ENCODE measurements at places on chromosomes 6 and 20. TPM values are rescaled to one million over a fixed set of nuclear protein-coding genes. Genes with fewer than 3 reads are reported as not detected.

Gene GNAS
- total RNA-seq, result 1,444 TPM

Gene RSPH4A
- total RNA-seq, result not detected

DNA sequence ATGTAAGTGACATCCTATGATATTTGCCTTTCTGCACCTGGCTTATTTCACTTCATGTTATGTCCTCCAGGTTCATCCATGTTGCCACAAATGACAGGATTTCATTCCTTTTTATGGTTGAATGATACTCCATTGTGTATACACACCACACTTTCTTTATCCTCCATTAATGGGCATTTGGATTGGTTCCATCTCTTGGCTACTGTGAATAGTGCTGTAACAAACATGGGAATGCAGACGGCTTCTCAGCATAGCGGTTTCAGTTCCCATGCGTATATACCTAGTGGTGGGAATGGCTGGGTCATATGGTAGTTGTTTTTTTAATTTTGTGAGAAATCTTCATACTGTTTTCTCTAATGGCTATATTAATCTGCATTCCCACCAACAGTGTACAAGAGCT is 14.8 kb downstream of the MTHFD1L start:
- no peak for DNase-seq

Gene TMEM200A
- total RNA-seq, result not detected

GRCh38 chr6:53611342-53611741 is 54.2 kb downstream of the KLHL31 start:
- no peak for DNase-seq

Data from left ventricle myocardium inferior (tissue), 1 donor.